ENCODE measurements at places on chromosomes 3 and 15. TPM values are rescaled to one million over a fixed set of nuclear protein-coding genes. Genes with fewer than 3 reads are reported as not detected.

GRCh38 chr15:73870700-73871408 is 2.5 kb upstream of the TBC1D21 start:
- no peak for DNase-seq

GRCh38 chr3:174002543-174002942 is 605.0 kb downstream of the NLGN1 start:
- DNase-seq = no peak

DNA sequence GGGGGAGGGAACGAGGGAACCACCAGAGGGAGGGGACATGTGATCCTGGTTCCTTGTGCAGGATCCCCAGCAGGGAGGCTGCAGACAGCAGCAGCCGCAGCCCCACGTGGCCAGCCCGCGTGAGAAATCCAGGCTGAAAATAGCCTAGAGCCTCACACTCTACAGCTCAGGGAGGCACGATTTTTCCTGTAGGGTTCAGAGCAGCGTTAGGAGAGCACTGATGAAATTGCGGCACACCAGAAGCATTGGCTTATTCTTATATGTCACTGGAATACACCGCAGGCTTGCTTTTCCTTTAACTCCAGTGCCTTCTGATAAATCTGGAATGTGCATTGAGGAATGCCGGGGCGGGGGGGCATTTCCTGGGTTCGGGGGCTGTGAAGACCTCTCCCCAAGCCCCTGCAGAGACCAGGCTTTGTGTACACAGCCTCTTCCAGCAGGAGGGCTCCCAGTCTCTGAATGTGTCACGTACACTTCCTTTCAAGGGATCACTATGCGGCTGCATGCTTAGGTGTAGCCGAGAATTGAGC is 193.0 kb downstream of the ATP10A start:
- no peak for DNase-seq

The GNL3 gene
- total RNA-seq = 217 TPM

DNA sequence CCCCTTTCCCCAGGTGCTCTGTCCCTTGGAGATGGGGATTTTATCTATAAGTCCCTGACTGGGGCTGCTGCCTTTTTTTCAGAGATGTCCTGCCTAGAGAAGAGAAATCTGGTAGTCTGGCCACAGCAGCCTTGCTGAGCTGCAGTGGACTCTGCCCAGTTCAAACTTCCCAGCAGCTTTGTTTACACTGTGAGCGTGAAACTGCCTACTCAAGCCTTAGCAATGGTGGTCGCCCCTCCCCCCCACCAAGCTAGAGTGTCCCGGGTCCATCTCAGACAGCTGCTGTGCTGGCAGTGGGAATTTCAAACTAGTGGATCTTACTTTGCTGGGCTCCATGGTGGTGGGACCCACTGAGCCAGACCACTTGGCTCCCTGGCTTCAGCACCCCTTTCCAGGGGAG is 38.9 kb downstream of the TMEM266 start:
- no peak for DNase-seq

The PCLAF gene
- total RNA-seq = 115 TPM

- DNase-seq = no peak
Observed at GRCh38 chr3:170585937-170586310, at the start of gene SLC7A14. Gene SLC7A14 (minus strand): TSS chr3:170586075. CDS start chr3:170526936, 59,139 bp downstream.

The GNB4 gene
- 0.59 TPM for total RNA-seq
